ENCODE measurements at places on chromosomes 13 and 19.
A peak's percentile ranks its signal among the peaks of the same experiment; 100 is the strongest.

DNA sequence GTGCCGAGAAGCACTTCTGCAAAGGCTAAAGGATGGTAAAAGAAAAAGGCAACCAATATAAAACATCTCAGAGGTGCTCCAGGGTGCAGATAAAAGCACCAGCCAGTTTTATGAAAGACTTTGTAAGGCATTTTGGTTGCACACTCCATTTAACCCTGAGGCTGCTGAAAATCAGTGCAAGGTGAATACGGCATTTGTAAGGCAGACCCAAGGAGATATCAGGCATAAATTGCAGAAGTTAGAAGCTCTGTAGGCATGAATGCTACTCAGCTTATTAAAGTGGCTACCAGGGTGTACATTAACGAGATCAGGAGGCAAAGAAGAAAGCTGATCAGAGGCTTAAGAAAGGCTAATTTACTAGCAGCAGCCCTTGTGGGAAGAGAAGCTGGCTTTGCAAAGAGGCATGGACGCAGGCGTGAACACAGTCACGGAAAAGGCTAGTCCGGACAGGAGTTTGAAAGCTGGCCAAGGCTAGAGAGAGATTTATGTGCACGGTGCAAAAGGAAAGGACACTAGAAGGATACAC is 99.6 kb downstream of the ZNF429 start:
- DNase-seq = no peak

DNA sequence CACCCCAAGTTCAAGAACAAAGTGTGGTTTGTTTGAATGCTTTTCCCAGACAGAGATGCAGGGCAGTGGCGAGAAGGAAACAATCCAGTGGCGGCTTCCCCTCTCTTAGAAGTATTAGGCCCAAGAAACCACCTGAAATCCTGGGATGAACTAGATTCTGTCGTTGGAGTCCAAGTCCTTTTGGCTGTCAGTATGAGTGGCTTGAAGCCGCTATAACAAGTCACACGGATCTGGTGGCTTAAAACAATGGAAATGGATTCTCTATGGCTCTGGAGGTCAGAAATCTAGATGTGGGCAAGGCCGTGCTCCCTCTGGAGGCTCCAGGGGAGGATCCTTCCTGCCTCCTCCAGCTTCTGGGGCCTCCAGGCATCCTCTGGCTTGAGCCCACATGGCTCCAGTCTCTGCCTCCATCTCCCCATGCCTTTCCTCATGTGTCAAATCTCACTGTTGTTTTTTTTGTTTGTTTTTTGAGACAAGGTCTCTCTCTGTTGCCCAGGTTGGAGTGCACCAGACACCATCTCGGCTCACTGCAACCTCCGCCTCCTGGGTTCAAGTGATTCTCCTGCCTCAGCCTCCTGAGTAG is 97.7 kb downstream of the GNG7 start:
- no peak for DNase-seq

DNA sequence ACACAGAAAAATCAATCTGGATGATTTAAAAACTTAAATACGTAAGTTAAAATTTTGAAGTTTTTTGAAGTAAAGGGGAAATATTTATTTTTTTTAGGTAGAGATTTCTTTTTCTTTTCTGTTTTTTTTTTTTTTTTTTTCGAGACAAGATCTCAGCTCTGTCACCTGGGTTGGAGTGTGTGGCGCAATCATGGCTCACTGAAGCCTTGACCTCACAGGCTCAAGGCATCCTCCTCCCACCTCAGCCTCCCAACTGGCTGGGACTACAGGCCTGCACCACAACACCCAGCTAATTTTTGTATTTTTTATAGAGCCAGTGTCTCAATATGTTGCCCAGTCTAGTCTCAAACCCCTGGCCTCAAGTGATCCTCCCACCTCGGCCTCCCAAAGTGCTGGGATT is 120.4 kb upstream of the CLDN10 start:
- DNase-seq = no peak

DNA sequence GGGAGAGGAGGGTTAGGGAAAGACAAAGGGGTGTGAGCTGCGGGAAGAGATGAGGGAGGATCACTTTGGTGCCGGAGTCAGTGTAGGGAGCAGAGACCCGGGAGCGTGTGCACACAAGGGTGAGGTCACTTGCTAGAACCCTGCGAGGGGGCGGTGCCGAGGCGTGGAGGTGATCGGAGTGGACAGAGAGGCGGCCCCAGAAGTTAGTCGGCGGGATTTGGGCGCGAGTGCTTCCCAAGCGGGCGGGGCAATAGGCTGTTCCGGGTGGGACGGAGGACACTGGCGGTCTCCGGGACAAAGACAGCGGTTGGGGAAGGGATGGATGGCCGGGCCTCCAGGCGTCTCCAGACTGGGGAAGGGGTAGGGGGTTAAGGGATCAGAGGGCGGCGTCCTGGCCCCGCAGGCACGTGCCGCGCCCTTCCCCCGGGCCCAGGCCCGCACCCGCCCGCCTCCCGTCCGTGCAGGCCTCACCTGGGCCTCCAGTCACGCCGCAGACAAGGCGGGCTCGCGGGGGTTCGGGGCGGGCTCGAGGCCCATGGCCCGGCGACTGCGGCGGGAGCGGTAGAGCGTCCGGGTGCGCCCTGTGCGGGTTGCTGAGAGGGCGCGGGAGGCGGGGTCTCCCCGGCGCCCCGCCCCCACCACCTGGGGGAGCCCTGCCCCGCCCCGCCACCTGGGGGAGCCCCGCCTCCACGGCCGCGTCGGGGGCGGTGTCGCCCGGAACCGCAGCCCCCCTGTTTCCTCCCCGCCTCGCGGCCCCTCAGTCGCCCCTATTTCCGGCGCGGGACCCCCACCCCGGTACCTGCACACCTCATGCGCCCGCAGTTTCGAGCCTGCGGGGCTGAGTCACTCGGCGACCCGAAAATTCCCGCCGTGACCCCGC is at the start of gene LPAR2:
Gene LPAR2 (minus strand): TSS at position 600 of the 880 bp plus-strand sequence. CDS start 945 bp downstream, outside the sequence.
- peak; percentile 76 for DNase-seq

DNA sequence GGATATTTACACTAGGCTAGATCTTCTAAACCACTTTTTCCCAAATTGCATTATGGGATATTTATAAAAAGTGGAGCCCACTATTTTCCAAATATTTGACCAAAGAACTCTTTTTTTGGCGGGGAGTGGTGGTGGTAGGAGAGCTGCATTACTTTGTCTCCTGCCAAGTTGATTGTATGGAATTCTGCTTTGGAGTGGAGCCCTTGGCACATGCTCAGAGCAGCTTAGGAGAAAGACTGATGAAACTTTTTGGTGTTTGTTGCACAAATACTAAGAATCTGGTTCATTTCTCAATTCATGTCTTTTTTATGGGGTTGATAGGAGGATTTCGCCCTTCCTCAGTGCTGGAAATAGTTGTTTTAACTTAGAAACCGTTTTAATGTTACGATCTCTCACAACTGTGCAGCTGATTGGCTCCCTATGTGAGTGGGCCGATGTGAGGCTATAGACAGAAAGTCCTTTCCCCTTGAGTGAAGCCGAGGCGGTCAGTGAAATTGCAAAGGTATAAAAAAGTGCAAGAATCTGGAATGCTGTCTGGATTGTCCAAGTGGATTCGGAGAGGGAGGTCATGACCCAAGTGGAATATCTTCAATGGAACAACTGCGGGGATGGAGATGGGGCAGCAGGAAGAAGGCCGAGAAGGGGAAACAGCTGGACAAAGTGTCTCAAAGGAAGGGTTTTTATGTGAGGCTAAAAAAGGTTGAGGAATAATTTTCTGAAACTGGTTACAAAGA is 415.9 kb downstream of the FGF9 start:
- no peak for DNase-seq

- peak; percentile 72 for DNase-seq
These were observed 6.1 kb downstream of the IL4I1 start for GRCh38 chr19:49890349-49891311.

Measured in activated CD4-positive, alpha-beta T cell treated with anti-CD3 and anti-CD28 coated beads for 4 hours (primary cell).